ENCODE measurements at places on chromosomes 16 and 17.

GRCh38 chr16:67884684-67885083 lies at the start of gene NRN1L:
TSS of gene NRN1L (plus strand) at chr16:67884885. CDS start at chr16:67884904, 19 bp downstream.
- DNase-seq: no peak

DNA sequence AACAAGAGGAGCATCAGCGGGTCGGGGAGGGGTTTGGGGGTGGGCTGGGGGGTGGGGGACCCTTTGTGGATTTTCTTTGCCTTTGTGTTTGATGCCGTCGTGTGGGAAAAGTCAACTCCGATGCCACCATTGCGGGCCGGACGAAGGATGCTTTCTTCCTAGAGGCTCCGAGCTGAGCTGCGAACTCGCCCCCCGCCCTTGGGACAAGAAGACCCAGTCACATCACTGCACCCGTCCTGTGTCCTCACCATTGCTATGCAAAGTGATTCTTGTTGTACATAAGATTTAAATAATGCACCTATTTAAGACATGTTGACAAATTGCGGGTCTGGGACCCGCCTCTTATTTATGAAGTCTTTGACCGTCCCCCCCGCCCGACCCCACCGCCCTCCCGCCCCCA lies 69.0 kb upstream of the PLCG2 start:
- DNase-seq: no peak

DNA sequence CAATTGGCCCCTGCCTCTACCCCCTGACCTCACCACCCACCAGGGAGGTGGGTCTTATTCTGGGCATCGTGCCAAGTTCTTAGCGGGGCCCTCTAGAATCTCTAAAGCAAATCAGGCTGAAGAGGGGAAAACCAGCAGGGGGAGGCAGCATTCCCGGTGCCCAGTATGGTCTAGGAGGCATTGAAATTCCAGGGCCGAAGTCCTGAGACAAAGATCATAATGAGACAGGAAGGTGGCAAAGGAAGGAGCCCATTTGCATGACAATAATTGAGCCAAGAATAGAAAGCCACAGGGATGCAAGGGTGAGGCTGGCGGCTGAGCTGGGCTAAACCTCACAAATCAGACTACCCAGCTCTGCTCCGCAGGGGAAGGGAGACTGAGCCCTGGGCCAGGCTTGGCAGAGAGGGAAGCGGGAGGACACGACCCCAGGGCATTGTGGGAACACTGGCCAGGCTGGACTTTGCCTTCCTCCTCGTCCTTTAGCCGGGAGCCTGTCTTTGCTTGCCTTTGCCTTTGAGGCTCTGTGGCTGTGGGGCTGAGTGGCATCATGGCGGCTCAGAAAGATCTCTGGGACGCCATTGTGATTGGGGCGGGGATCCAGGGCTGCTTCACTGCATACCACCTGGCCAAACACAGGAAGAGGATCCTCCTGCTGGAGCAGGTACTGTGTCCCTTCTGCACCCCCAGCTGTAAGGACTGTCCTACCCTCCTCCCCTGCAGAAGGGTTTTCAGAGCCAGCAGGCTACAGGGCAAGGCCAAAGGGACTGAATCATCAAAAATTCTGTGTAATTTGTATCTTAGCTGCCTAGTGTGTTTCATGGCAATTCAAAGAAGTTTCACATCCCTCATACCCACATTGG lies at the start of gene PIPOX:
TSS of gene PIPOX (plus strand) at position 463 of the 860 bp plus-strand sequence. CDS start at position 548, 85 bp downstream.
- no peak for DNase-seq

GRCh38 chr17:82285141-82285540 lies 11.6 kb upstream of the CSNK1D start:
- no peak for DNase-seq

DNA sequence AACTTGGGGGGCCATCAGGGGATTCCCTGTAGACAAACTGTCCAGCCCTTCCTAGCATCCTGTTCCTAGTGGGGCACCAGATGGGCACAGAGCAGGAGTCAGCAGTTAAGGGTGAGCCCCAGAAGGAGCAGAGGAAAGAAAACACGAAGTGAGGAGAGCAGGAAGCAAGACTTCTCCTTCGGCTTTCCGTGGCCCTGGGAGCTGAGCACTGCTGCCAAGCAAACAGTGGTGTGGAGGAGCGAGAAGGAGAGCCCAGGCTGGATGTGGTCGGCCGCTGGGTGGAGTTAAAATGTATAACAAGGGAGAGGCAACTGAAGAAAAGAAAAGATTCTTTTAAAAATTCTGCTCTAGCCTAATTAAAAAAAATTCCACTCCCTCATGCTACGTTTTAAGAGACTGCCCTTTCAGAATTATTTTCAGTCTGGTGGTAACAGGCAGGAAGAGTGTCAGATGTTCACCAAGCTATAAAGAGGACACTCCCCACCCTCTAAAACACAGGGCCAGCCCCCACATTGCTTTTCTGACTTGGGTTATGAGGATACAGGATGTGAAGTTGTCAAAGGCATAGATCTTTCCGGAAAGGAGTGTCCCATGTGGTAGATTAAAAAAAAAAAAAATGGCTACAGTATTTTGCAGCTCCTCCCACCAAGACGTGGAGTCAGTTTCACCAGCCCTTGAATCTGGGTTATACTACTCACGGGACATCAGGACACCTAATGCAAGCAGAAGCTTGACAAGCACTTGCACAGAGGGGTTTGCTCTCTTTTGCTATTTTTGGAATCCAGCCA lies 74.9 kb upstream of the ZFHX3 start:
- DNase-seq: no peak

GRCh38 chr16:73339821-73340220 lies 291.9 kb upstream of the ZFHX3 start:
- no peak for DNase-seq

DNA sequence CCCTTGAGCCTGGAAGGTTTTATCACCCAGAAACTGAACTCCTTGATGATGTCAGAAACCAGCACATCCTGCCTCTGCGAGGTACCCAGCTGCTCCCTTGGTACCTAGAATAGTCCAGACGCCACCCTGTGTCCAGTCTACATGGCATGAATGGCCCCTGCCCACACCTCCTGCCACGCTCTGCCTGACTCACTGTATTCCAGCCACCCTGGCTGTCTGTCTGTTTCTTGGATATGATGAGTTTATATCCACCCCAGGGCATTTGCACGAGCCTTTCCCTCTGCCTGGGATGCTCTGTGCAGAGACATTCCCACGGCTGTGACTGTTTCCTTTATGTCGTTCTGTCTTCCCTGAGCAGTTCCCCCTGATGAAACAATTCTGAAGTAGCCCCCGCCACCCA lies 68.7 kb downstream of the CRISPLD2 start:
- DNase-seq: no peak

- no peak for DNase-seq
These were observed 12.8 kb upstream of the TBX21 start for GRCh38 chr17:47720196-47720595.

DNA sequence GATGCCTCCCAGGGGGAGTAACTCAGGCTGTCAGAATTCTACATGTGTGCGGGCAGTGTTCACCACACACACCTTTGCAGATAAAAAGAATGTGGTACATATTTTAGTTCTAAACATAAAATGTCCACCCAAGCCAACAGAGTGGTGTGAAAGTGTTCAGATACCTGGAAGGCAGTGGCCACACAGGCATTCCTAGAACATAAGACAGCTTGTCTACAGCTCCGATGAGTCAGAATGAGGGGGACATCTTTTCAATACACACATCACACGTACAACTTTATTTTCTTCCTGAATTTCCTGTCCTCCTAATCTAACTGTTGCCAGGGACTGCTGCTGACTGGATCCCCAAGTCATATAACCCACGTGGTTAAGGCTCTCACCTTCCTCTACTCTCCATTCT lies 142.3 kb downstream of the ZFHX3 start:
- no peak for DNase-seq

DNA sequence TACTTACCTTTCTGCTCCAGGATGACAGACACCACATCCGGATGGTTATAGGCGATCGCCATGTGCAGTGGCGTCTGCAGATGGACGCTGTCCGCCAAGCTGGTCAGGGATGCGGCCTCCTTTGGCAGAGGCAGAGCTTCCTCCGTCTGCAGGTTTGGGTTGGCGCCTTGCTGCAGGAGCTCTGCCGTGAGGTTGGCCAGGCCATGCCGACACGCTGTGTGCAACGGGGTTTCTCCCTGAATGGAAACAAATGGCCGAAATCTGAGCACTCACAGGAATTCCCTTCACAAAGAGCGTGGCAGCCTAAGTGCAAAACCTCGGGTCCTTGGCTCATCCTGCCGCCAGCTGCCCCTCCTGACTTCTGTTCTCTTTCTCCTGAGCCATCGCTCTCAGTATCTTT lies 41.8 kb downstream of the CYB5D2 start:
- DNase-seq: no peak

DNA sequence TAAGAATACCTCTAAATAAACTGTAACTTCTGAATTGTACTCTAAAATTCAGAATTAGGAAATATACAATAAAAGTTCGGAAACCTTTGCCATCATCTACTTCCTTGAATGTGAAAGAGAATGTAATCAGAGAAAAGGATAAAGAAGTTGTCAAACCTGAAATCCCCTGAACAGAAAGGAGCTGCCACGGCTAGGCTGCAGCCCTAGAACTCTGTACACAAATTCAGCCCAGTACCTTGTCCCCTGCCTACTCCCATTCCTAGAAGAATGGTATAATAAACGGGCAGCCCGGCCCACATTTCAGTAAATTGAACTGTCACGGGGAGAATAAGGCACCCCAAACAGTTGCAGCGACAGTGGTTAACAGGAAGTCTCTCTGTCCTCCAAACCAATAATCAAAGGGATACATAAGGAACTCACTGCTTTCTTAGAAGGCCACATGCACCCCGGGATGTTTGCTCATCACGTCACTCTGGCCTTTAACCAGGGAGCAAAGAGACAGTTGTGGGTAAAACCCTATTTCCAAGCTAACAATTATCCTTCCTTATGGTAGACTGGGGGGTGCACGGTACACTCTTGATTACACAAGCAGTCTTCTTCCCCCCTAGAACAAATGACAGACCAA lies 24.3 kb upstream of the RFFL start:
- no peak for DNase-seq

- DNase-seq: no peak
These were observed 34.5 kb downstream of the SDK2 start for GRCh38 chr17:73609758-73610157.

GRCh38 chr16:78024159-78024558 lies 1.8 kb downstream of the CLEC3A start:
- no peak for DNase-seq

DNA sequence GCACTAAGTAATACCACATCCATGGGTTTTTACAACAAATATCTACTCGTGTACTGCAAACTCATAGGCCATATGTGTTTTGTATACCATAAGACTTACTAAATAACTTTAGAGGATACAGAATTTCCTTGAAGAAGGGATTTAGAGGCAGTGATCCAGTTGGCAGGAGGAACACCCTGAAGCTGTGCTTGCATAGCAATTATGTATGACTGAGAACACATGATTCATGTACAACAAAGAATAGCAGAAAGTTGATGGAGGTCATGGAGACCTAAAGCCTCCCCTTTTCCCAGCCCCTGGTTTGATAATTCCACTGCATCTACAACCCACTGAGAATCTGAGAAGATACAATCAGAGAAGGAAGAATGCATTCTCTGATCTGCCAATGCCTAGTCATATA lies 83.8 kb upstream of the PMFBP1 start:
- DNase-seq: no peak

DNA sequence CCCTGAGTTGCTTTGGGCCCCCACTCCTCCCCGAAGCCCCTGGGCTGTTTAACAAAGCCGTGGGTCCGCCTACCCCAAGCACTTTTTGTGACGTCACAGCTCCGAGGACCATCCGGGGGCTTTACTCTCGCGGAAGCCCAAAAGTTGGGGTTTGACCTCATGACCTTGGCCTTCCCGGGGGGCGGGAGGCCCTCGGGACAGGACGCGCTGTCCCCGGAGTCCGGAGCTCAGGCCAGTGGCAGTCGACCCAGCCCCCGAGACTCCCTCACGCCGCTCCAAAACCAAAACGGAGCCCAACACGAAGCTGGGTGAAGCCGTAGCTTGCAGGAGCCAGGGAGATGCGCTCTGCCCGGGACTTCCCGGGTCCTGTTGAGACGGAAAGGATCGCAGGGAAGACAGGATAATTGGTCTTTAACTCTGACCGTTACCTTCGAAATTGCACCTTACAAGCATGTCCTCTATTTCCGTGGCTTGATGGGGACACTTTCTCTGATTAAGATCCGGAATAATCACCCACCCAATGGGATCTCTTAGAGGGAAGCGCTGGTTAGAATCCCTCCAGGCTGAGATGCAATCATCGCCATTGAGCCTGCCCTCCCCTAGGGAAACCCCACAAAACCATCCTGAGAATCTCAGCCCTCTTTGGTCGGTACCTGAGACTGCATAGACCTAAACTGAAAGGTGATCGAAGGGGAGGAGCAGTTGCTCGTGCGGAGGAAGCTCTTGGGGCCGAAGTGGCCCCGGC lies 4.9 kb upstream of the SOX9 start:
- DNase-seq: no peak

- DNase-seq: no peak
These were observed 3.9 kb upstream of the MYO1D start for GRCh38 chr17:32880671-32881453.

Measured in activated CD4-positive, alpha-beta T cell treated with anti-CD3 and anti-CD28 coated beads, Interleukin-2, amount 50 U/mL, for 24 hours (primary cell).